ENCODE measurements at places on chromosomes 12 and 14.

DNA sequence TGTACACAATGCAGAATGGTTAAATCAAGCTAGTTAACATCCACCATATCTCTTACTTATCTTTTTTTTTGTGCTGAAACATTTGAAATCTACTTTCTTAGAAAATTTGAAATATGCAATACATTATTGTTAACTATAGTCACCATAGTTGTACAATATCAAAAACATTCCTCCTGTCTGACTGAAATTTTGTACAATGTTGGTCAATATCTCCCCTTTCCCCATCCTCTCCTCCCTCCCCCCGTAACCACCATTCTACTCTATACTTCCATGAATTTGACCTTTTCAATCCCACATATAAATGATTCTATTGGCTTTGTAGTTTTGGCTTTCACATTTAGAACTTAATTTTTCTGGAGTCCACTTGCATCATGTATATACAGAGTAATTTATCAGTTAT lies 63.5 kb upstream of the DCD start:
- peaks cover 8% of the 10 kb centered on the region for H3K27me3 ChIP-seq
- no peaks in the 10 kb centered on the region for H3K36me3 ChIP-seq
- DNase-seq = no peak
- no peaks in the 10 kb centered on the region for H3K4me1 ChIP-seq
- no peak overlapping the region for H3K4me3 ChIP-seq

- peak overlapping the region; percentile 76 for H3K27ac ChIP-seq
- DNase-seq = no peak
- H3K27me3 ChIP-seq = no peaks in the 10 kb centered on the region
- H3K4me1 ChIP-seq = peaks cover 20% of the 10 kb centered on the region
- peaks cover 13% of the 10 kb centered on the region for H3K36me3 ChIP-seq
Observed at GRCh38 chr12:64691227-64691794, 67.9 kb downstream of the GNS start.

GRCh38 chr14:54864526-54864925 lies 38.1 kb downstream of the GCH1 start:
- H3K36me3 ChIP-seq = peaks cover 11% of the 10 kb centered on the region
- no peaks in the 10 kb centered on the region for H3K27me3 ChIP-seq
- H3K27ac ChIP-seq = no peak overlapping the region
- H3K4me3 ChIP-seq = no peak overlapping the region
- H3K4me1 ChIP-seq = peaks cover 4% of the 10 kb centered on the region

DNA sequence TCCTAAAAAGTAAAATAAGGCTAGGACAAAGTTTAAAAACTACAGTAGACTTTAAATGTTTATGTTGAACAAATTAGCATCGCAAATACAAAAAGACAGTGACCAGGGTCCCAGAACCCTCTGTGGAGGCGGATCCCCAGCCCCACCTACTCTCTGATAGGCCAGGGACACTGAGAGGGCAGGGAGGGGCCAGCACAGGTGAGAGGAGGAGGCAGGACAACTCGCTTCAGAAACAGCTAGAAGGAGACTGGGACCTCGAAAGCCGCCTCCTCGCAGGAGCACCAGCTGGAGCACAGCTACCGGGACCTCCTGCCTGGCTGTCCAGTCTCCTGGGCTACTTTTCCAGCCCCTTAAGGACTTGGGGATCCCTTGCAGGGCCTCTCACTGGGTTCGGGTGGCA lies 992 bp downstream of the DNAH10 start:
- no peak for DNase-seq
- peaks cover 19% of the 10 kb centered on the region for H3K27me3 ChIP-seq
- H3K4me3 ChIP-seq = peak overlapping the region; percentile 76
- peaks cover 4% of the 10 kb centered on the region for H3K36me3 ChIP-seq

DNA sequence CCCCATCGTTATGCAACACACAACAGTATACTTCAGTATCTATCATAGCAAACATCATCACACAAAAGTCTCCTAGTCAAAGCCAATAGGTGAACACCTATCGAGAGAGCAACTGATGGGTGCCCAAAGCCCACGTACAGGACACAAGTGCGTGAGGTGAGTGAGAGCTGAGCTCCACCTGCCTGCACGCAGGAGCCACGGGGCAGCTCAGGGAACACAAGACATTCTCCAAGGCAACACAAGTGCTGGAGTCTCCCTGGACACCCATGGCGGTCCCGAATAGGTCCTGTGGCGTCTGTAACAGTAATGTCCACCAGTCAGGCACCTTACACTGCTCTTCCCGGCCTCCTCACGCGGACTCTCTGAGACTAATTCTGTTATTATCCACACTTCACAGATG lies 44.3 kb downstream of the CDC42BPB start:
- H3K27me3 ChIP-seq = no peaks in the 10 kb centered on the region
- no peak overlapping the region for H3K27ac ChIP-seq
- H3K36me3 ChIP-seq = no peaks in the 10 kb centered on the region
- H3K4me3 ChIP-seq = no peak overlapping the region

DNA sequence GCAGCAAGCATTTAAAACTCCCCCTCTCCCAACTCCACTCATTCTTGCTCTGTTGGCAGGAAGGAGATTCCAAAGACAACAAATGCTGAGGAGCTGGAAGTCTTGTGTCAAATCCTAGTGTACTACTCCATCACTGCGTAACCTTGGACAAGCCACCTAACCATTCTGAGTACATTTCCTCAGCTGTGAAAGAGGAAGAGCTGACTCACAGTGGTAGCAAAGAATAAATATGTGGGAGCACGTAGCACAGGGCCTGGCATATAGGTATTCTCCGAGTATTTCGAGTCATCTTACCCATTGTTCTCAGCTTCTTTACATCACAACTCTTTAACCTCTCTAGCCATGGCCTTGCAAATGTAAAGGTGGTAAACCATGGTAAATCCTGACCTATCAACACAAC lies 28.7 kb downstream of the EGLN3 start:
- no peak for DNase-seq
- no peak overlapping the region for H3K27ac ChIP-seq
- no peak overlapping the region for H3K4me3 ChIP-seq
- peaks cover 5% of the 10 kb centered on the region for H3K4me1 ChIP-seq

DNA sequence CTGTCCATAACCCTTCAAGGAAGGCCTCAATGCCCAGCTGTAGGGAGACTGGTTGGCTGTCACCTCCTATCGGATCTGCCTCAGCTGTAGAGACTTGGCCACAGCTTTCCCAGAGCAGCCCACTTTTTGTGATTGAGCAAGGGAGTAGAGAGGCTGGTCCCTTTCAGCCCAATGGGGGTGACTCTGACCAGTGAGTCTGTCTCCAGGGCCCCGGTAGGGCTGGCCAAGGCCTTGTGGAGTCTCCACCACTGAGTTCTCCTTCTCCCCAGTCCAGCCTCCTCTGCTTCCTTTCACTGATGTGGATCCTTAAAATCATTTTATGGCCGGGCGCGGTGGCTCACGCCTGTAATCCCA lies 14.5 kb upstream of the HPD start:
- no peak overlapping the region for H3K4me3 ChIP-seq
- no peaks in the 10 kb centered on the region for H3K27me3 ChIP-seq
- no peaks in the 10 kb centered on the region for H3K36me3 ChIP-seq
- no peak overlapping the region for H3K27ac ChIP-seq
- no peaks in the 10 kb centered on the region for H3K4me1 ChIP-seq

DNA sequence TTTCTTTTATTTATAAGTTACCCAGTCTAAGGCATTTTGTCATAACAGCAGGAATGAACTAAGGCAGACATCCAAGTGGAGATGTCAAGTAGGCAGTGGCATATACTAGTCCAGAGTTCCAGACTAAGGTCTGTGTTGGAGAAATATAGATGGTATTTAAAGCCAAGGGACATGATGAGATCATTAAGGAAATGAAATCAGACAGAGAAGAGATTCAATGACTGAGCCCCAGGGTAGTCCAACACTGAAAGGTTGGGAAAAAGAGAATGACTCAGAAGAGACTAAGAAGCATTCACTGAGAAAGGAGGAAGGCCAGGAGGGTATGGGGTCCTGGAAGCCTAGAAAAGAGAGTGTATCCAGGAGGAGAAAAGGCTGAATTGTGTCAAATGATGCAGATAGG lies 442.2 kb upstream of the CCDC196 start:
- H3K27me3 ChIP-seq = peaks cover 3% of the 10 kb centered on the region
- no peaks in the 10 kb centered on the region for H3K36me3 ChIP-seq
- peaks cover 6% of the 10 kb centered on the region for H3K4me1 ChIP-seq
- DNase-seq = no peak
- no peak overlapping the region for H3K4me3 ChIP-seq
- H3K27ac ChIP-seq = no peak overlapping the region

- no peak for DNase-seq
- H3K36me3 ChIP-seq = no peaks in the 10 kb centered on the region
- H3K4me1 ChIP-seq = peaks cover 7% of the 10 kb centered on the region
Observed at GRCh38 chr12:80622271-80622670, 85.2 kb upstream of the MYF6 start.

GRCh38 chr14:97276573-97276972 lies 479.4 kb downstream of the VRK1 start:
- no peaks in the 10 kb centered on the region for H3K36me3 ChIP-seq
- no peak for DNase-seq
- no peak overlapping the region for H3K27ac ChIP-seq
- H3K4me1 ChIP-seq = peaks cover 1% of the 10 kb centered on the region
- no peak overlapping the region for H3K4me3 ChIP-seq

DNA sequence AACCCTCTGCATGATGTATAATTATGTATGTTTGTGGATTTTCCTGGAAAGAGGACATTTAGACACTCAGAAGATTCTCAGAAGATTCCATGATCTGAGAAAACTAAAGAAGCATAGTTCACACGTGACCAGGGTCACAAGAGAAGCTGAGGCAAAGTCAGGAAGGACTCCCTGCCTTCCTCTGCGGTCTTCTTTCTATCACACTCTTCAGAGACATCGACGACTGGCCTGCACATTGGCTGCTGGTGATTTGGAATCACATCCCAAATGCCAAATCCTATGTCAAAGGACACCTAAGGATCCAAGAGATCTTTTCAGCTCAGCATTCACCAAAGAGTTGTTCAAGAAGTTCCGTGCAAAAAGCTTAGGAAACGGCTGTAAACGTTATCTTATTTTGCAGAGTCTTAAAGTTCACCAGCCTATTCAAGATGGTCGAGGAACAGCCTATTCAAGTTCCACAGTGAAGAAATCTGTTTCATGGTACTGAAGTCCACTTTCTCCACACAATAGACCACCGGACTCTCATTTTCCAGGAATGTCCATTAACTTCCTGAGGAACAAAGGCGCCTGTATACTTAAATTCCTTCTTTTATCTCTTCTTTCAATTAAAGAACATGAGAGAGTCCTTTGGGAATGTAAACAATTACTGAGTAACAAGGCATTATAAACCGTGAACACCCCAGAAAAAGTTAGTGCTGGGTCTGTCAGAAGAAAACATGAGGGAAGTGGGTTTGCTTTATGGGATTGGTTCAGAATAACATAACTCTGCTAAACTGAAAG lies 42.1 kb downstream of the IGF1 start:
- no peak for DNase-seq
- H3K4me3 ChIP-seq = no peak overlapping the region
- H3K4me1 ChIP-seq = peaks cover 8% of the 10 kb centered on the region
- peaks cover 6% of the 10 kb centered on the region for H3K27me3 ChIP-seq
- H3K27ac ChIP-seq = no peak overlapping the region
- no peaks in the 10 kb centered on the region for H3K36me3 ChIP-seq

GRCh38 chr14:74531467-74531866 lies 37.9 kb downstream of the ISCA2 start:
- H3K27ac ChIP-seq = no peak overlapping the region
- H3K36me3 ChIP-seq = no peaks in the 10 kb centered on the region
- H3K4me1 ChIP-seq = no peaks in the 10 kb centered on the region

GRCh38 chr14:24857277-24857676 lies 192.7 kb downstream of the STXBP6 start:
- no peak overlapping the region for H3K27ac ChIP-seq
- no peaks in the 10 kb centered on the region for H3K36me3 ChIP-seq
- DNase-seq = no peak
- H3K4me1 ChIP-seq = peaks cover 23% of the 10 kb centered on the region
- H3K4me3 ChIP-seq = no peak overlapping the region

DNA sequence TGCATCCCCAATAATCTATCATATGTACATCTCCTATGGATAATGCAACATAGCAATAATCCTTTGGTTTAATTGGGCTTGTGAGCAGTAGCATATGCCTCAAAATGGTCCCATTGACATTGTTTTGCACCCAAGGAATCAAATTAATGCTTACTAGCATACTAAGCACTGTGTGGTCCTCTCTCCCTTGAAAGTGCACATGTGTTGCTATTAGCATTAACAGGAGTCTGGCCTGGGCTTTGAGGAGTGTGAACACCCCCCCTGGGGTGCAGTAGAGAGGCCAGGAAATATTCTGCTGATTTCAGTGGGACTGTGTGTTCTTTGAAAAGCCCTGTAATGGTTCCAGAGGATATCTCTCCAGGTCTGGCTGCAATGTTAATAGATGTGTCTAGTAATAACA lies 1148.4 kb downstream of the VRK1 start:
- H3K4me1 ChIP-seq = no peaks in the 10 kb centered on the region
- no peak overlapping the region for H3K27ac ChIP-seq
- H3K36me3 ChIP-seq = no peaks in the 10 kb centered on the region
- H3K27me3 ChIP-seq = peaks cover 18% of the 10 kb centered on the region

DNA sequence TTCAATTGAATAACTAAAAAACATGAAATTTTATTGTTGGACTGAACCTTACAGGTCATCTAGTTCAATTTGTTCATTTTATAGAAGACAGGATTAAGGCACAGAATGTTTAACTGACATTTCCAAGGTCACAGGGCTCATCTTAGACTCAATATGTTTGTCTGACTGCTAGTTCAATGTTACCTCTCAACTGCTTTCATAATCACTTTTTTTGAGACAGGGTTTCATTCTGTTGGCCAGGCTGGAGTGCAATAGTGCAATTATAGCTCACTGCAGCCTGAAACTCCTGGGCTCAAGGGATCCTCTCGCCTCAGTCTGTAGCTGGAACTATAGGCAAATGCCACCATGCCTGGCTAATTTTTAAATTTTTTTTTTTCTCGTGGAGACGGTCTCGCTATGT lies 24.4 kb upstream of the ITGA5 start:
- no peak overlapping the region for H3K4me3 ChIP-seq
- H3K27ac ChIP-seq = no peak overlapping the region
- peaks cover 20% of the 10 kb centered on the region for H3K27me3 ChIP-seq

DNA sequence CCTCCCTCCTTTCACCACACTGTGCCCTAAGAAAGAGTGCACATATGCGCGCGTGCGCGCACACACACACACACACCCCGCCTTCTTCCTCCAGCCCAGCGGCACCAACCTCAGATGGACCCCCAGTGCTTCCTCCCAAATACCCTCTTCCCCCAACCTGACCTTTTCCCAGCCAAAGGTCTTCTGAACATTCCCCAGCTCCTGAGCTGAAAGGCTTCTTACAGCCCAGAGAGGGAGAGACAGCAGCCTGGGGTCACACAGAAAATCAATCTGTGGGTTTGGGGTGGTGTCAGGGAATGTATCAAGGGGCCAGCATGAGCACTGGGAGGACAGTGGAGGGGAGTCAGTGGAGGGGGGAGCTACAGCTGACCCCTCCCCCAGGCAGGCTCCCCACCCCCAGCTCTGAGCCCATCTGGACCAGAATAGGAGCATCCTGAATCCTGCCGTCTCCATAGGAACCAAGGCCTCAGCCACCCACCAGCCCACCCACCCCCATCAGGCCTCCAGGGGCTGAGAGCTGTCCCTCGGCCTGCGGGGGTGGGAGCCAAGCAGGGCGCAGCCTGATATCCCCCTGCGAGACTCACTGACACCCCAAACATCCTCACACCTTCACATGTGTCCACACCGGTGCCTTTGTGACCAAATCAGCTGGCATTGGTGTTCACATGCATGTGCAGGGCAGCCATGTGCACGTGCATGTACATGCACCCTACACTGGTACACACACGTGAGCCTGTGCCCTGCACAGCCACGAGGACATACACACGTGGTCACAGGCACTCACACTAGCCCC lies 5.7 kb downstream of the RASAL1 start:
- H3K27ac ChIP-seq = no peak overlapping the region
- H3K4me1 ChIP-seq = no peaks in the 10 kb centered on the region
- H3K36me3 ChIP-seq = no peaks in the 10 kb centered on the region
- no peak for DNase-seq
- H3K27me3 ChIP-seq = peaks cover 45% of the 10 kb centered on the region
